ENCODE measurements at places on chromosomes 2 and 18.
A peak's percentile ranks its signal among the peaks of the same experiment; 100 is the strongest.

DNA sequence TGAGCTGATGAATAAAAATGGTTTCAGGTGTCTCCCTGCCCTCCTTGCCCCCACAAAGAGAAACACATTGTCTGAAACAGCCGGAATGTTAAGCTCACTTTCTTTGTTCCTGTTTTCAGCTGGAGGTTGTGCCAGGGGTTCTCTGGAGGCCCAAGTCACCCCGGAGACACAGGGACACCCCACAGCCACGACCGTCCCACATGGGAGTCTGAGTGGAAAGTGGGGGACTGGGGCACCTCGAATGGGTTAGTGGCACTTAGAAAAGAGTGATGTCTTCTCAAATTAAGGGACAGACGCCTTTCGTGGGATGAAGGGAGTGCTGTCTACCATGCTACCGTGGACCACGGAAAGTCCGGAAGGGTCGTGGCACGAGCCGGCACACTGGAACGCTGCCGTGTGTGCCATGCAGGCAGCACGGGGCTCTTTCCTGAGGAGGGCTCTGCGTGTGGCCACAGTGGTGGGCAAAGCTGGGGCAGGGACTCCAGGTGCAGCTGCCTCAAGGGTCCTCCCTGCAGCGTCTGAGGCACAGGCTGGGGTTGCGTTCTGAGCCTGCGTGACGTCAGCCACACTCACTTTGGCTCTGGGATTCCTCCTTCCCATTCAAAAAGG is 39.4 kb upstream of the CTDP1 start:
- DNase-seq: no peak

- DNase-seq: no peak
Measured at GRCh38 chr2:169771612-169772011, 27.1 kb upstream of the SSB start.

DNA sequence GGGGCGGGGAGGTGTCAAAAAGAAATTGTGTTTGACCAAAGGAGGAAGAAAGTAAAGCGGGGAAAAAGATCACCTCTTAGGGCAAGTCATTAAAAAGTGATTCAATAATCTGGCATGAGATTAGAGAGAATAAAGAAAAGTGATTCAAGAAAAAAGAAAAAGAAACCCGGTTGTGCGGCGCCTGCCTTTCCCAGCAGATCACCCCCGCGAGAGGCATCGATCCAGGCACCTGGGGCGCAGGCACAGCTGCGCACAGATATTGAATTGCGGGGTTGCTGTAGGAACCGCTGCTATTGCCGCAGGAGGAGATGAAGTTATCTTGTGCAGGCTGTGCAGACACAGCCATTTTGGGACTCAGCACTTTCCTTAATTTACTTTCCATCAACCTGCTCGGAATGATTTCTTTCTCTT is 71.2 kb downstream of the PLB1 start:
- peak; percentile 12 for DNase-seq

DNA sequence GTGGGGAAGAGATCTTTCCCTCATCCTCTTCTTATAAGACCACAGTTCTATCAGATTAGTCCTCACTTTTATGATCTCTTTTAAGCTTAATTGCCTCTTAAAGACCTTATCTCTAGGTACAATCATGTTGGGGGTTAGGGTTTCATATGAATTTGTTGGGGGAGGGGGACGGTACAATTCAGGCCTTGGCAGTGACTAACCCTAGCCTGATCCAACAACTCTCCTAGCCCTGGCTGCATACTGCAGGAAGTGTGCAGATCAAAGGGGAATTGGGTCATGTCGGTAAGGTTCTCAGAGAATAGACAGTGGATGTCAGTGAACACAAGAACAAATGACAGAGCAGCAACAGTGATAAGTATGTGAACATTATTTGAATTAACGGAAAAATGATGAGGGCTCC is 16.4 kb downstream of the CAPN13 start:
- DNase-seq: no peak

GRCh38 chr2:57936216-57936615 is 110.4 kb upstream of the VRK2 start:
- DNase-seq: no peak

DNA sequence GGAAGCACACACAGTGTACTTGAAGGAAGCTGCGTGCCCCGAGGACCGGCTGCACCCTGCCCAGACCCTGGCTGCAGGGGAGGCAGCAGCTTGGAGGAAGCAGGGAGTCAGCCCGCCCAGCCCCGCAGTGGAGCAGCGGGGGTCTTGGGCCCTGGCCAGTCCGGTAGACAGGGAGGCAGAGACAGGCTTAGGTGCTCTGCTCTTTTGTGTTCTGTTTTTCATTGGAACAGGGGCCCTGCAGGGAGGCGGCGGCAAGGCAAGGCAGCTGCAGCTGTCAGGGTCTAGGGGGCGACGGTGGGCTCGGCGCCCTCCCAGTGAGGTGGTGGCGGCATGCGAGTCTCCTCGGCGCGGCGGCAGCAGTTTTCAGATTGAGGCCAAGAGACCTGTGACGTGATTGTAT is 53.3 kb upstream of the TFCP2L1 start:
- no peak for DNase-seq

DNA sequence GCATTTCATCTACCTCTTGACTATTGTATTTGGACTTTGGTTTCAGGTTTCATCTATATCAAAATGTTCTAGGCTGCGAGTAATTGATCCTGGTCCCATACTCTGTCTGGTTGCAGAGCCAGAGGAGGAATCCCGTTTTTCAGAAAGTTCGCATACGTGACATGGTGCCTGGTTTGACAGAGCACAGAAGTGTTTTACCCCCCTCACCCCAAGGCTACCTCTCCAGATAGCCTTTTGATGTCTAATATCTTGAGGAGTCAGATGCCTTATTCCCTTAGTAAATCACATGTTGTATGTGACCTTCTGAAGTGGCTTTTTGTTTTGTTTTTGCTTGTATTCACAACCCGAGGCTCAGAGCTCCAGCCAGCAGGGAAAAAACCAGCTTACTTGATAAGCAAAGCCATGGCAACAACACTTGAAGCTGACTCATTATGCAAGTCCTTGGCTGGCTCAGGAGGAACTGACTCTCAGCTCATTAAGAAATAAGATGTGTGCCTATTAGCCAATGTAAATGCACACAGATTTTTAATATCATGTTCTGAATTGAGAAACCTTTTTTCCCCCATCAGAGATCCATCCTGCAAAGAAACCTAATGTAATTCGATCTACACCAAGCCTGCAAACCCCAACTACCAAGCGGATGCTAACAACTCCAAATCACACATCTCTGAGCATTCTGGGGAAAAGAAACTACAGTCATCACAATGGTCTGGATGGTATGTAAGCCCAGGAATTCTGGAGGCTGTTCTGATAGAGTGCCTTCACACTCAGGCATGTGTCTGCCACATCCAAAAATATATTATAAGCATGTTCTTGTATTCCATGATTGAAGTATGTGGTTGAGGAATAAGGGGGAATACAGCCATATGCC is 41.4 kb downstream of the OXER1 start:
- DNase-seq: no peak

GRCh38 chr18:3653263-3653850 is 203.4 kb downstream of the TGIF1 start:
- no peak for DNase-seq

DNA sequence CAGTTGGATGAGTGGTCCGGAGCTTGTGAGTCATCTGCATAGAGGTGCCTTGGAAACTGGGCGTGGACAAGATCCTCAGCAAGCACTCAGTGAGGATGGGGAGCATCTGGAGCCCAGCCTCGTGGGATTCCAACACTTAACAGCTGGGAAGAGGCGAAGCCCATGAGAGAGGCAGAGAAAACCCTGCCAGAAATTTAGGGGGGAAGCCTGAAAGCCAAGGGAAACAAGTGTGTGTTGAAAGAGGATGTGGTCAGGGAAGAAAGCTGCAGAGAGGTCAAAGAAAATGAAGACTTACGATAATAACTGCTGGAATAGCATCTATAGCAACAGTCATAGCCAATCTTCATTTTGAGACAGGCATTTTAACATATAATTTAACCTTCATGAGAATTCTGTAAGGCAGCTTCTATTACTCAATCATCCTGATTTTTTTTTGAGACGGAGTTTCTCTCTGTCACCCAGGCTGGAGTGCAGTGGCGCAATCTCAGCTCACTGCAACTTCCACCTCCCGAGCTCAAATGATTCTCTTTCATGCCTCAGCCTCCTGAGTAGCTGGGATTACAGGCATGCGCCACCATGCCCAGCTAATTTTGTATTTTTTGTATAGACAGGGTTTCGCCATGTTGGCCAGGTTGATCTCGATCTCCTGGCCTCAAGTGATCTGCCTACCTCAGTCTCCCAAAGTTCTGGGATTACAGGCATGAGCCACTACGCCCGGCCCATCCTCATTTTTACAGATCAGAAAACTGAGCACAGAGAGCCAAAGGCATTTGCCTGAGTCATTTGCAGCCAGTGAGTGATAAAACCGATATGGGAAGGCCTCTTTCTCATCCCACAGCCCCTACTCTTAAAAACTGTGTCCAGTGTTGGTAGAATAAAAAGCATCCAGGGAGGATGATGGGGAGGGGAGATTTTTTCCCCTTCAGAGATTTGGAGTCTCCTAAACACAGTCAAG is 214.4 kb upstream of the EPAS1 start:
- DNase-seq: no peak
